Left cardiac atrium (tissue), 4 donors: ENCODE measurements at places on chromosomes 11 and 22. TPM values are rescaled to one million over a fixed set of nuclear protein-coding genes. Genes with fewer than 3 reads are reported as not detected.

GRCh38 chr11:103700622-103701021 is 335.8 kb upstream of the DDI1 start:
- DNase-seq, result no peak

DNA sequence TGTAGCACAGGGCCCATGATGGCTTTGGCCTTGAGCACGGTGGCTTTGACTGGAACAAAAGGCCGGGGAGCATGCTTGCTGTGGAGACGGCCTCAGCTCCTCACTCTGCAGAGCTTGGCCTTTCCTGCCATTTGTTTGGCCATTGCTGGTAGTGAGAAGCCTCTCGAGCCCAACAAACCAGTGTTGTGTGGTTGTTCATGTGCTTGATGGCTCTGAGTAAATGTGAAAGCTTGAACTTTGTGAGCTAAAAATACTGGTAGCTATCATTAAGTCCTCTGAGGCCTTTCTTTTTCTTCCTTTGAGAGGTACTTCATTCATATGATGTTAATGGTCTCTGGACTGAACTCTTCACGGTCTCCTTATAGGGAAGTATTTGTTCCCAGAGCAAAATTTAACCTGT is 39.6 kb downstream of the NAT10 start:
- no peak for DNase-seq

DNA sequence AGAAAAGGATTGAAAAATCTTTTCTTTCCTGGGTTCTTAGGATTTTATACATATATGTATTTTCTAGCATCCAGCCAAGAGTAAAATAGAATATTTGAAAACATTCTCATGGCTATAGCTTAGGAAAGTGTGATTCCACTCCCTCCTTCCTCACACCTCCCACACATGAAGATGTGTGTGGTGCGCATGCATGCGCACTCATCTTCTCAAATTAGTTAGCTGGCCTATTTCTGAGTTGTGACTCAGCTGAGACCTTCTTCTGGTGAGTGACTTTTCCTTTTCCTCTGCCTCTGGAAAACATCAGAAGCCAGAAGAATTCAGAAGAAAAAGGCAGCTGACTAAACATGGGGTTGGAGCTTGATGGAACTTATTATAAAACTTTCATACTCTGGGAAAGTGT is 149.8 kb downstream of the OR4C45 start:
- no peak for DNase-seq

- DNase-seq, result no peak
Observed at GRCh38 chr22:37499027-37499707, 13.0 kb upstream of the MFNG start.

DNA sequence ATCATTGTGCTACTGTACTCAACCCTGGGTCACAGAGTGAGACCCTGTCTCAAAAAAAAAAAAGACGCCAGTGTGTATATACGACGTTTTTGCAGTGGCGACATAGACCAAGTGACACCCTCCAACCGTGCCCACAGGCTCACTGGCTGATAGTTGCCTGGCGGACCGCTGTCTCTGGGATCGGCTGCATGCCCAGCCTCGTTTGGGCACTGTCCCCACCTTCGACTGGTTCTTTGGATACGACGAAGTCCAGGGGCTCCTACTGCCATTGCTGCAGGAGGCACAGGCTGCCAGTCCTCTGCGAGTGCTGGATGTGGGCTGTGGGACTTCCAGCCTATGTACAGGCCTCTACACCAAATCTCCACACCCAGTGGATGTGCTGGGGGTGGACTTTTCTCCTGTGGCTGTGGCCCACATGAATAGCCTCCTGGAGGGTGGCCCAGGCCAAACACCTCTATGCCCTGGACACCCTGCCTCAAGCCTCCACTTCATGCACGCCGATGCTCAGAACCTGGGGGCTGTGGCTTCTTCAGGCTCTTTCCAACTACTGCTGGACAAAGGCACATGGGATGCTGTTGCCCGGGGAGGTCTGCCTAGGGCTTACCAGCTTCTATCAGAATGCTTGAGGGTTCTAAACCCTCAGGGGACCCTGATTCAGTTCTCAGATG is 1.3 kb downstream of the CSKMT start:
- DNase-seq, result no peak

GRCh38 chr22:33542153-33542552 is 378.1 kb downstream of the LARGE1 start:
- DNase-seq, result peak; percentile 35

The ST13 gene
- 171 TPM for total RNA-seq

- DNase-seq, result no peak
Observed at GRCh38 chr11:86050196-86050709, 18.6 kb downstream of the PICALM start.

GRCh38 chr11:10645212-10645795 is 48.3 kb downstream of the IRAG1 start:
- no peak for DNase-seq

The POU2AF1 gene
- total RNA-seq, result 0.10 TPM

- no peak for DNase-seq
Observed at GRCh38 chr11:11764423-11764803, 77.4 kb upstream of the USP47 start.

- no peak for DNase-seq
Observed at GRCh38 chr11:16727806-16728205, 10.6 kb upstream of the C11orf58 start.

DNA sequence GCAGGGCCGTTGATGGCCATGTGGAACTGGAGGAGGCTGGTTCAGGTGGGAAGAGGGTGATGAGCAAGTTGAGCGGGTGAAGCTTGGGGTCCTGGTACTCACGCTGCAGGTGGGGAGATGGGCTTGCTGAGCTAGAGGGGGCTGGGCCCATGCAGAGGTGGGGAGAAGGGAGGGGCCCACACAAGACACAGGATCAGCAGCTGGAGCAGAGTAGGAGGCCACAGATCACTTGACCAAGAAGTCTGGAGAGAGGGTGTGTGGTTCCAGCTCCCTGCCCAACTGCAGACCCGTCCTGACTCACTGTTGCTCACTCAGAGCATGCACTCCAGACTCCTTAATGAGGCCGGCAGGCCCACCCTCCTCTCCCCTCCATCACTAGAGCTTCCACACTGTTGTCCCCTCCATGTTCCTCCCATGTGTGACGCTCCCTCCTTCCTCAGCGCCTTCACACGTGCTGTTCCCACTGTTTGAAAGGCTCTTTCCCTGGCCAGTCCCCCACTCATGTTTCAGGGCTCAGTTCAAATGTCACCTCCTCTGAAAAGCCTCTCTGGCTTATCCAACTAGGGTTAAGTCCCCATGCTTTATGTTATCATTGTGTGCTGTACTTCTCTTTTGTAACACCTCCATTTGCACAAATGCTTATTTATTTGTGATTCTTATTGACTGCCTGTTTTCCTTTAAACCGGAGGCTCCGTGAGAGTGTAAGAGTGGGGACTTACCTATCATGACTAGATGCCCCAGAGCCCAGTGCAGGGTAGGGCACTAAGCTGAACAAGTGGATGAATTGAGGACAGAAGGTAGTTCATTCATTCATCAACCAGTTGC is 2.3 kb downstream of the CCDC86 start:
- DNase-seq, result no peak

- no peak for DNase-seq
Observed at GRCh38 chr11:76243193-76243956, 37.1 kb upstream of the WNT11 start.

GRCh38 chr11:8408151-8408941 is 144.7 kb upstream of the LMO1 start:
- no peak for DNase-seq
